H1 (cell line): ENCODE measurements at places on chromosomes 2 and 18. TPM values are rescaled to one million over a fixed set of nuclear protein-coding genes. Genes with fewer than 3 reads are reported as not detected.

The IL1RL2 gene
- polyA plus RNA-seq, result not detected in 2 replicates

The SCN2A gene
- polyA plus RNA-seq, result 0.18 and 0.25 TPM in 2 replicates

The RAX gene
- polyA plus RNA-seq, result 0.12 and 0.36 TPM in 2 replicates

The FBXO36 gene
- polyA plus RNA-seq, result 2.2 and 3.4 TPM in 2 replicates

The PRSS56 gene
- polyA plus RNA-seq, result 0.03 and 0.11 TPM in 2 replicates

The SPOPL gene
- polyA plus RNA-seq, result 1.9 and 2.2 TPM in 2 replicates

The IGFBP5 gene
- 2.2 and 4.4 TPM in 2 replicates for polyA plus RNA-seq

The CHST10 gene
- 23.1 and 27.3 TPM in 2 replicates for polyA plus RNA-seq

The GKN2 gene
- polyA plus RNA-seq, result not detected in 2 replicates

The GPAT2 gene
- polyA plus RNA-seq, result 0.26 and 0.69 TPM in 2 replicates

The GPBAR1 gene
- 0.49 and 0.59 TPM in 2 replicates for polyA plus RNA-seq

The DPP10 gene
- polyA plus RNA-seq, result 2.0 and 3.3 TPM in 2 replicates

The RBMS1 gene
- 37.3 and 53.7 TPM in 2 replicates for polyA plus RNA-seq

The C2orf66 gene
- not detected in 2 replicates for polyA plus RNA-seq

The CNNM3 gene
- polyA plus RNA-seq, result 29.1 and 39.0 TPM in 2 replicates

The HTR2B gene
- not detected in 2 replicates for polyA plus RNA-seq

The GATA6 gene
- 0.02 TPM in 1 of 2 replicates, not detected in the other for polyA plus RNA-seq
